ENCODE measurements at places on chromosomes 13 and 19.
A peak's percentile ranks its signal among the peaks of the same experiment; 100 is the strongest.

- no peak for DNase-seq
These were observed 19.7 kb downstream of the ZC3H4 start for GRCh38 chr19:47093841-47094240.

DNA sequence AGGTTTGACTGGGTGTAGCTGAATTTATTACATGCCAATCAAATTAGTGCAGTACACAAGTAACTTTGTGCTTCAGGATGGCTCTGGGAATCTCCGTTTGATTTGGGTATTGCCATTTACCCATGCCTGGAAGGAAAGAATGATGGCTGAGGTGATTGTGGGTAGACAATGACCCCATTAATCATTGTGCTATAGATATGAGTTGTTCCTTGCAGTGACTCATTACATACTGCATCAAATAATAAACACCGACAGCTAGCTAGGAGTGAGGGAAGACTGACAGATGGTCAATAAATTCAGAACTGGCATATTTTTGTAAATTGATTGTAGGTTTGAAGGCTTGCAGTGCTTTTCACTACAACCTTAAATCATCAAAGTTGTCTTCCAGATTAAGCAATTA, 1069.5 kb downstream of the DIAPH3 start:
- DNase-seq: no peak

- DNase-seq: no peak
These were observed 1.0 kb downstream of the IFT88 start for GRCh38 chr13:20567881-20568528.

- no peak for DNase-seq
These were observed 3.4 kb downstream of the PPM1N start for GRCh38 chr19:45501730-45502014.

- DNase-seq: peak; percentile 72
These were observed 1.2 kb downstream of the EEF2 start for GRCh38 chr19:3983936-3984583.

DNA sequence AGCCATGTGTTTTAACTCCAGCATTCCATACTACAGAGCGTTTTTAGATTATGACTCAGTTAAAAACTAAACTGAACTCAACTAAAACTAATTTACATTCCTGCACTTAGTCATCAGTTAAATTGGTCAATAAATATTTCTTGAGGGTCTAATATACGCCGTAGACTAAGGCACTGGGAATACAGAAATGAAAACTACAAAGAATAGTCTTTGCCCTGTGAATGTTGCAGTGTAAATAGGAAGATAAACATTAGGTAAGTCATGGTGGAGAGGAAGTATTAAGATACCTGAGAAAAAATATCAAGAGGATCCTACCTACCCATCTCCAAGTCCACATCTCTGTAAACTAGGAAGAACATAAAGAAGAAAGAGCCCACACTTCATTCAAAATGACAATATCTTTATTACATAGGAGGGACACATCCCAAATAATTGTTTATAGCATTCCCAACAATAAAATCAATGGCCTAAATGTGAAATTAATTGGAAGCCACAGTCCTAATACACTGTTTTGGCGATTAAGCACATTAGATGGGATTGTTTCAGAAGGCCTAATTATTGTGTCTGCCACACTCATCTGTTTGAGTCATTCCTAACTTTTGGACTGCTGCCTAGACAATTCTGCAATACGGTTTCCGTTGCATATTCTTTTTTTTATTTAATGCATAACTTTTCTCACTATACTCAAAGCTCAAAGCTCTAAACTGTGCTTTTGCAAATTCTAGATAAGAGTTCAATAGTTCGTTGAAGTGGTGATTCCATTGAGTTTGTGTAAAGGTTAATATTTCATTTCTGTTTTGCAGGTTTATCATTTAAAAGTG, 52.9 kb downstream of the MBNL2 start:
- no peak for DNase-seq

- peak; percentile 75 for DNase-seq
These were observed 437 bp downstream of the SMARCA4 start for GRCh38 chr19:10961073-10961860.

DNA sequence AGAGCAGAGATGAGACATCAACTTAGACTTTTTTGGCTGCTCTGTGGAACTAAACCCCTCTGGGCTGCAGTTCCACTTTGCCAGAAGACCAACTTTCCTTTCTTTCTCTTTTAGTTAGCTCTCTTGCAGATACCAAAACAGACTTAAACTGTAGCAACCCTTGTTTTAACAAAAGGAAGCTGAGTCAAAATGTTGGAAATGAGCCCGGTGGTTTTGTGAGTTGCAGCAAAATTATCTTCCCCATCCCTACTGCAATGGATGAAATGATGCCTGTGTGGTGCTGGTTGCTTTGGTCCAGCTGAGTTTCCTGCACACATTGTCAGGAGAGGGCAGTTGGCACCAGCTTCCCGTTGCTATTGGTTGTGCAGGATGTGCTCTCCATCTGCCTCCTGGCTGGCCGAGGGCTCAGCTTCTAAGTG, 115.3 kb downstream of the LRCH1 start:
- DNase-seq: no peak

GRCh38 chr19:49818649-49819370, 721 bp downstream of the MED25 start:
- peak; percentile 58 for DNase-seq

- no peak for DNase-seq
These were observed 54.8 kb upstream of the HMGB1 start for GRCh38 chr13:30520571-30520970.

- peak; percentile 46 for DNase-seq
These were observed 8.2 kb downstream of the ZNF677 start for GRCh38 chr19:53246498-53246897.

- peak; percentile 37 for DNase-seq
These were observed 690 bp upstream of the B3GNT8 start for GRCh38 chr19:41427647-41428480.

- no peak for DNase-seq
These were observed 6.3 kb downstream of the FREM2 start for GRCh38 chr13:38693168-38693567.

GRCh38 chr13:97911311-97912138, 42.0 kb upstream of the IPO5 start:
- DNase-seq: peak; percentile 72

- no peak for DNase-seq
These were observed 2.4 kb downstream of the TCF3 start for GRCh38 chr19:1649706-1650649.

DNA sequence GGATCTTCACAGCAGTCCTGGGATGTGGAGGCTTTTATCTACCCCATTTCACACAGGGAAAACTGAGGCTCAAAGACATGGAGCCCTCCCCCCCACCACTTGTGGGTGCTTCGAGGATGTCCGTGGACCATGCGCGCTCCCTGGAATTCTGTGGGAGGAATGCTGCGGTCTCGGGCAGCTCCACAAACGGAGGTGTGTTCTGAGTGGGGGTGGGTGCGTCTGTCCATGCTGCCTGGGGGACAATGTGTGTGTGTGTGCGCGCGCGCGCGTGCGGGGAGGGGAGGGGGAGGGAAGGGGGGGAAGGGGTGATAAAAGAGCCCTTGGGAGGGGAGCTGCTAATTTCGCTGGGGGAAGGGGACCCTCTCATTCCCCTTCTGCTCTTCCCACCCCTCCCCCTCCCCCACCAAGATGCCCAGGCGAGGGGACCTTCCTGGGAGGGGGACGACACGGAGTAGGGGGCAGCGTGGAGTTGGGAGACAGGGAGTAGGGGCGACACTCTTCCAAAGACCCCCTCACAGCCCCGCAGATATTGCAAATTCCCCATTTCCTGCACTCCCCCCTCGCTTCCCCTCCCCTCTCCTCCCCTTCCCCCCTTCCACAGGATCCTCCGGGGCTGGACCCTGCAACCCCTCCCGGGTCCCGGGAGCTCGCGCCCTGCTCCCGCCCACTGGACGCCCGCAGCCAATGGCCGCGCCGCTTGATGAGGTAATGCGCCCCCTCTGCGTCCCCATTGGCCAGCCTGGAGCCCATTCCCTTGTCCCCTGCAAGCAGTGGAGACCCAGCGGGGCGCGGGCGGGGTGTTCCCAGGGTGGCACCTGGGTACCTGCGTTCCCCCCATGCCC, 18.9 kb upstream of the ZNRF4 start:
- DNase-seq: no peak

DNA sequence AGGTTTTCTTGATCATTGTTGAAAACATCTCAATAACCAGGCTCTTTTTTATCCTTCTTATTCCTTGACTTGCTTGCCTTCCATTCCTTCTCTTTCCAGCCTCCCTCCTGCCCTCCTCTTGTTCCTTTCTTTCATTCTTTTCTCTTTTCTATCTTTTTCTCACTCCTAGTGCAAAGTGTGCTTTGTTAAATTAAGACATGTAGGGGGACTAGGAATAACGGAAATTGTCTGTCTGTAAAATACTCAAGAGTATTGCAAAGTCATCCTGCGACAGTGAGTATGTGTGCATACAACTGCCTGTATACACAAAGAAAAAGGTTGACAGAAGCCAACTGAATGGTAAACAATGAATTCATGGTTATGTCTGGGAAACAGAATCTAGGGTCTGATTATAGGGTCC, 70.1 kb downstream of the LRRC63 start:
- DNase-seq: no peak

GRCh38 chr19:7962644-7963268, 19.3 kb upstream of the TIMM44 start:
- no peak for DNase-seq

- DNase-seq: no peak
These were observed 1.5 kb upstream of the ZSCAN4 start for GRCh38 chr19:57667228-57667627.

- no peak for DNase-seq
These were observed 12.1 kb downstream of the KBTBD7 start for GRCh38 chr13:41182231-41182630.

DNA sequence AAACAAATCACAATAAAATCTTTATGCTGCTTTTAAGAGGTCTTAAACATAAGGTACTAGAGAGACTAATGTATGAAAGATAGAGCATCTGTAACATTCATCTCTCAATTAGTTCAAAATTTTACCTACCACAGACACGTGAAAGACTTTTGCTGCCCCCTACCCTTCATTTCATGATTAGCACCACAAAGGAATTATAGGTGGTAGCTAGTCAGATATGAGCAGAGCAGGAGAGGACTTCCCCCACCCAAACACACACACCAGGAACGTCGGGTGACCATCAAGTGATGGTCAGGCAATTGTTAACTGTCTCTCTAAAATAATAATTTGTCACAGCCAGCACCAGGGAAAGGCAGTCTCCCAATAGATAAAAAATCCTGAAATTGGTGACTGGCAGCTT, 1531.7 kb upstream of the SPRY2 start:
- peak; percentile 59 for DNase-seq

GRCh38 chr13:110328573-110328972, 21.5 kb downstream of the COL4A2 start:
- no peak for DNase-seq

DNA sequence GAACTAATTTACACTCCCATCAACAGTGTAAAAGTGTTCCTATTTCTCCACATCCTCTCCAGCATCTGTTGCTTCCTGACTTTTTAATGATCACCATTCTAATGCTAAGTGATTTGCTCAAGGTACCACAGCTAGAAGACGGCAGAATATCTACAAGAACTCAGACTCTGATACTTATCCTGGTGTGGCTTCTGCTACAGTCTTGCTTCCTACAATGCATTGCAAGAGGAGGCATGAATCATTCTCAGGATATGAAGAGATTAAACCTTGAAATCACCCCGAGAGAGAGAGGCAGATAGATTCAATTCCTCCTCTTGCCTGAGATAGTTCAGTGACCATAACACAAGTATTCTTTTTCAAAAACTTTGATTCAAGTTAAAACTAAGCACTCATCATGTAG, 306.4 kb downstream of the TBC1D4 start:
- no peak for DNase-seq

DNA sequence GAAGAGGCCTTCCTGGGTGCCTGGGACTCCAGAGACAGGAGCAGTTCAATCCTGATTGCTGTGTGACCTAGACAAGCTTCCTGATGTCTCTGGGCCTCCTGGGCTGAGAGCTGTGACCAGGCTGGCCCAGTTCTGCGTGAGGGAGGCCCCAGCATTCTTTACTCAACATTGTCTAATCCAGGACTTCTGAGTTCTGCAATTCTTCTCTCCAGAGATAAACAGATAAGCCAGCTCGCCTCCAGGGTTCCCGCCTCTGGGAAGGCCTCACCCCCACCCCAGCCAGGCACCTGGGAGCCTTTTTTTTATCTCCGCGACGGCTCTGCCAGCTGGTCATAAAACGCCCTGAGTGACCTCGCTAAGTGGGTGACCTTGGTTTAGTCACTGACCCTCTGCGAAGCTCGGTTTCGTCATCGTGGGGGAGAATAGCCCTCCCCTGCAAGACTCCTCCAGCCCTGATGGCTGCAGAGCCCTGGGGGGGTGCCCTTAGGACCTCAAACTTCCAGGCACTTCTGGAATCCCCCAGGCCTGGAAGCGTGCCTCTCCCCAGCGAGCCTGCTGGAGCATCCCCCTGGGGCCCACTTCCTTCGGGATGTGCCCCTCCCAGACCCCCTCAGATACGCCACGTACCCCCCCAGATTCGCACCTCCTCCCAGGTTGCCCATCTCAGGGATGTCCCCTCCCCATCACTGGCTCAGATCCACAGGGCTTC, 1.9 kb downstream of the SULT2B1 start:
- no peak for DNase-seq

- peak; percentile 62 for DNase-seq
These were observed 16.4 kb upstream of the PRR19 start for GRCh38 chr19:42285541-42285941.

DNA sequence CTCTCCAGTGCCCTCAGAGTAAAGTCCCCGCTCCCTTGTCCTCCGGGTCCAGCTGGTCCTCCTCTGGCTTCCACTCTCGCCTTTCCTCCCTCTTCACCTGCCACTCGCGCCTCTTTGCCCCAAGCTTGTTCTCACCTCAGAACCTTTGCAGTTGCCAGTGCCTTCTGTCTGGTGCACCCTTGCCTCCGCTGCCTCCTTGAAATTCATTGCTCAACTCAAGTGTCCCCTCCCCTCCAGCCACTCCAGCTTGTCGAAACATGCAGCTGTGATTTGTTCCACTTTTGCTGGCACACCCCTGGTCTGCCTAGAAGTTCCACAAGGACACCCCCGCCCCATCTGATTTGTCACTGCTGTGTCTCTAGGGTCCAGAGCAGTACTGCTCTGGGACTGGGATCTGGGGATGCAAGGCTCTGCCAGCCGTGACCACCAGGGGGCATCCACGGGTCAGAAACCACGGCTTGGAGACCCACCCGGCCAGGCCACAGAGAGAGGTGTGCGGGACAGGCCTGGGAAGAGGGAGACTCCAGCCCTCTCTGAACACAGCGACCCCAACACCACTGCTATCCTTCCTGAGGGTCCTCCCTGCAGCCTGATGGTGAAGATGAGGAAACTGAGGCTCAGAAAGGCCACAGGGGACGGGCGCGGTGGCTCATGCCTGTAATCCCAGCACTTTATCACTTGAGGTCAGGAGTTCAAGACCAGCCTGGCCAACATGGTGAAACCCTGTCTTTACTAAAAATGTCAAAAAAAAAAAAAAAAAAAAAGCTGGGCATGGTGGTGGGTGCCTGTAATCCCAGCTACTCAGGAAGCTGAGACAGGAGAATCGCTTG, 49.9 kb downstream of the AP1M1 start:
- peak; percentile 92 for DNase-seq

DNA sequence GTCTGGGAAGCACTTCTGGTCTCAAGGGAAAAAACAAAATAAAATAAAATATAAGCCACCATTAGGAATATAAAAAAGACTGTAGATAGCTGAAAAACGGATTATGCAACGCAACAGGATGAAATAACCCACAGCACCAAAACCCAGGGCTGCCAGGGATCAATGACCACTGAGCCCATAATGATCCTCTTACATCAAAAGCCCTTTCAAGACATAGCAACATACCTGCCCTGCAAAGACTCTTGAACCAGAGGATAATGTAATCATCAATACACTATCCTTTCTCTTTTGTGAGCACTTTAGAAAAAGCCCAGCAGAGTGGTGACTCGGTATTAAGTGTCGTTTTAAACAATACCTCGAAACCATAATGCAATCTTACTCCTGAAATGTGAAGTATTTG, 235.0 kb upstream of the SOX21 start:
- no peak for DNase-seq
